HT1080 (cell line): ENCODE measurements at places on chromosomes 2 and 18. TPM values are rescaled to one million over a fixed set of nuclear protein-coding genes. Genes with fewer than 3 reads are reported as not detected.

SIX2 gene
- total RNA-seq: 11.5 and 15.6 TPM in 2 replicates

GAREM1 gene
- 1.0 and 2.8 TPM in 2 replicates for total RNA-seq

ACSL3 gene
- total RNA-seq: 119 and 138 TPM in 2 replicates

SCYGR4 gene
- total RNA-seq: not detected in 2 replicates

IL1RN gene
- total RNA-seq: 0.10 TPM in 1 of 2 replicates, not detected in the other

TACR1 gene
- total RNA-seq: not detected in 2 replicates

GRCh38 chr18:46627136-46627535, 29.9 kb downstream of the LOXHD1 start:
- no peak for DNase-seq

GRCh38 chr2:119684518-119684917, 5.5 kb downstream of the TMEM177 start:
- no peak for DNase-seq

GRCh38 chr18:21298351-21298750, 56.3 kb downstream of the GREB1L start:
- no peak for DNase-seq

GRCh38 chr18:77130229-77131099, 2.1 kb downstream of the MBP start:
- no peak for DNase-seq

GRCh38 chr2:235677937-235678336, 184.1 kb downstream of the AGAP1 start:
- DNase-seq: no peak

- peak; percentile 23 for DNase-seq
Observed at GRCh38 chr2:109447251-109447661, 166.5 kb downstream of the SEPTIN10 start.

DNA sequence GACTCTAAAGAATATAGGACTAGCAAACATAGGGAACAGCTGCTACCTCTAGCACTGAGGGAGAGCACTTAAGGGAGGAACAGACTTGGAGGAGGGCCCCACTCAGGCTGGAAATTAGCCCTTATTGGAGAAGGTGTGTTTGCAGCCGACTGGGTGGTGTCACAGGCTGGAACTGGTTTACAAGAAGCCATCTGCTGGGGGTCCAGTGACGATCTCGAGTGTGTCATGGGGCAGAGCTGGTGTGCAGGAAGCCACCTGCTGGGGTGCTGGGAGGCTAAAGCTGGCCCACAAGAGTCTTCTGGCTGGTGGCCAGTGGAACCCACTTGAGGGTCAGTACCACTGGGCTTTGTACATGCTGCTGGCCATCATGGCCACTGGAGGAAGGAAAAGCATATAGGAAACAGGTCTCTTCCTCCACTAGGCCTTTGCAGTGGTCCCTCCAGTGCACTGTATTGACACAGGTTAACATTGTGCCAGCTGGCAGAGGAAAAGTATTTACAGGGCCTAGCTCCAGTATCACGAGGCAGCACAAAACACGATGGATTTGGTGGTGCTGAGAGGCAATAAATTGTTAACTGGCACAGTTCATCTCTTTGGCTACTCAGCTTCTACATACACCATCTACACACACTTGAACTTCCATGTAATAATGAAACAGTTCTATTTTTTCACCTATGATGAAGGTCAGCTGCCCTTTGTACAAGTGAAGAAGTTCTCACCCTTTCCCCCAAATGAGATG, 43.6 kb downstream of the MAP3K20 start:
- no peak for DNase-seq

DNA sequence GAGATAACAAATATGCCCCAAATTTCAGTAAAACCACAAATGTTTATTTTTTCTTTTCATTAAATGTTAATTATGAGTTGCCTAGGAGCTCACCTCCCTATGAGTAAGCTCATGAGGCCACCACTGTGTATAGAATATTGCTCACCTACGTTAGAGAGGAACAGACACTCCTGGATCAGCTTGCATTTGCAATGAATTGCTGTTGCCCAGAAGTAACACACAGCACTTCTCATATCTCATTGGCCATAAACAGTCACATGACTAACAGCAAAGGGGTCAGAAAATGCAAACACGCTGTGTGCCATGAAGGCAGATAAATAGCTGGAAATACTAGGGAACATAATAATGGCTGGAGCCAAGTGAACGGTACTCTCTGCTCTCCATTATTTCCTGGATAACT, 89.0 kb upstream of the GALNT5 start:
- no peak for DNase-seq

DNA sequence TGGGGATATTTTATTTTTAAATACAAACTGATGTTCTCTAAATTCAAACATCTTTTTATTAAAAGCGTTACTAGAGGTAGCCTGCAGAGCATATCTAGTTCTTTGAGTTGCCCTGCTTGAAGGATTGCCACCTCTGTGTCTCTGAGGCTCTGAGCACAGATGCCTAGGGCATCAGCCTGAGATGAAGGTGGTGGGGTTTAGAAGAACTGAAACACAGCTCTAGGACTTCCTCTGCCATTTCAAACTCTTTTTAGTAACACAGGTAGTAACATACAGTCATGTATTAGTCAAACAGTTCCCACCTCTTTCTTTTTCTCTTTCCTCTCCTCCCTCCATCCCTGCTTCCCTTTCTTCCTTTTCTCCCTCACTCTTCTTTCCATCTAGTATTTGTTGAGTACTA, 57.6 kb downstream of the TTC21B start:
- no peak for DNase-seq

DNA sequence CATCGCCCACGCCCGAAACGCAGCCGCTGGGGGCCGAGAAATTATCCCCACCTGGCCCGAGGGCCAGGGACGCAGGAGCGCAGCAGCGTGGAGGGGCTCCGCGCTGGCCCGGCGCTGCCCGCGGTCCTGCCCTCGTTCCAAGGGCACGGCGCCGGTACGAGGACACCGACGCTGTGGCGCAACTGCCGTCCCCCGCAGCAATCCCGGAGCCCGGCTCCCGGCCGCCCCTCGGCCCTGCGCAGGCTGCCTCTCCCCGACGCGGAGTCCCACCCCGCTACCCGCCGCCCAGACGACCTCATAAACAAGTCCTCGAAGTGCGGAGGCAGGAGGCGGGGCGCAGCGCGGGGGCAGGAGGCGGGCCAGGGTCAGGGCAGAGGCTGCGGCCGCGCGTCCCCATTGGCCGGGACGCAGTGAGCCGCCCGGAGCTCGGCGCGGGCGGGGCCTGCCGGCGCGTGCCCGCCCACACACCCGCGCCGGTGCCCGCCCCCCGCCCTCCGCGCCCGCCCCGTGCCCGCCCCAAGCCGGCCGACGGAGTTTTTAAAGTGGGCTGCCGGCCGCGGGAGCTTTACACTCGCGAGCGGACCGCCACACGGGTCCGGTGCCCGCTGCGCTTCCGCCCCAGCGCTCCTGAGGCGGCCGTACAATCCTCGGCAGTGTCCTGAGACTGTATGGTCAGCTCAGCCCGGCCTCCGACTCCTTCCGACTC, at the start of gene EPAS1:
Gene EPAS1, plus strand, starts transcription at position 568 of the 706 bp plus-strand sequence. CDS start 505 bp downstream, outside the sequence.
- DNase-seq: peak; percentile 77

DNA sequence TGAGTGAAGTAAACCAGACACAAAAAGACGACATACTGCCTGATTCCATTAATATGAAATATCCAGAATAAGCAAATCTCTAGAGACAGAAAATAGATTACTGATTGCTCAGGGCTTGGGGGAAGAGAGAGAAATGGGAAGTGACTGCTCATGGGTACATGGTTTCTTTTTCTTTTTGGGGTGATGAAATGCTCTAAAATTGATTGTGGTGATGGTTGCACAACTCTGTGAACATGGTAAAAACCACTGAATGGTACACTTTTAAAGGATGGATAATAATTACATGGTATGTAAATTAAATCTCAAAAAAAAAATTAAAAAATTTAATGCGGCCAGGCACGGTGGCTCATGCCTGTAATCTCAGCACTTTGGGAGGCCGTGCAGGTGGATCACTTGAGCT, 39.3 kb downstream of the RPL31 start:
- no peak for DNase-seq

DNA sequence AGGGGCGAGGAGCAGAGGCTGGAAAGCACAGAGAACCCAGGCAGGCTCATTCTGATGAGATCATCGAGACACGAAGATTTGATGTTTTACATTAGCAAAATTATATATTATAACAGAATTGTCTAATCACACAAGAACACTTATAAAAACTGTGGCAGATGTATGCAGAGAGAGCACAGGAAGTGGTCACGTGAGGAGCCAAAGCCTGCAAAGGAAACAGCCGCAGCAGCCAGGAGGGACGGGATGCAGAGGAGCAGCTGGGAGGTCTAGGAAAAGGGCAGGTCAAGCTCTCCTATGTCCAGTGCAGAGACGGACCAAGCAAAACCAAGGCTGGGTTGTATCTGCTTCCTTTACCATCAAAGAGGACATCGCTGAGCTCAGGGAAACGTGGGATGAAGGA, 355.1 kb upstream of the MYT1L start:
- DNase-seq: no peak

- no peak for DNase-seq
Observed at GRCh38 chr2:229446350-229446749, 175.3 kb upstream of the PID1 start.

DNA sequence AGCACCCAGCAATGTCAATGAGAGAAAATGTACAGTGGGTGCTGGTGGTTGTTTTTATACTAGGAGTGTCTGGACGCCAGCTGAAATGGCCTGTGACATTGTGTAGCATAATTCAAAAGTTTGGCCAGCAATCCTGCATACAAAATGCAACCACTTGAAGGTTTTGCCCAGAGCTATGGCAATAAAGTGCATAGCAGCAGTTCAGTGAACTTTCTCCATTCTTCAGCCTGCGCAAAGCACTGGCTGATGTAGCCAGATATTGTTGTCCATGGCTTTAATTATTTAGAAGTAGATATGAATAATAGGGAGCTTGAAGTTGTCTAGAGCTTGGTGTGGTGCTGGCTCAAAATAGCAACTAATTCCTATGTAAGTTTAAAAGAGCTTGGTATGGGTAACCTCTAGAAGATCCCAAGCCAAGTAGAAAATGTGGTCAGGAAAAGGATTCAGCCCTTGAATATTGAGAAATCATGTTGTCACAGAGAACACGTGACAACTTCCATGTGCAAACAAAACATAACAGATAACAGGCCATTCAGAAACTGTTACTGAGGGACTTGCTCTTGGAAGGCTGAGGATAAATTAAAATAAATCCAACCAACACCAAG, 33.3 kb upstream of the PGAP1 start:
- DNase-seq: no peak

DNA sequence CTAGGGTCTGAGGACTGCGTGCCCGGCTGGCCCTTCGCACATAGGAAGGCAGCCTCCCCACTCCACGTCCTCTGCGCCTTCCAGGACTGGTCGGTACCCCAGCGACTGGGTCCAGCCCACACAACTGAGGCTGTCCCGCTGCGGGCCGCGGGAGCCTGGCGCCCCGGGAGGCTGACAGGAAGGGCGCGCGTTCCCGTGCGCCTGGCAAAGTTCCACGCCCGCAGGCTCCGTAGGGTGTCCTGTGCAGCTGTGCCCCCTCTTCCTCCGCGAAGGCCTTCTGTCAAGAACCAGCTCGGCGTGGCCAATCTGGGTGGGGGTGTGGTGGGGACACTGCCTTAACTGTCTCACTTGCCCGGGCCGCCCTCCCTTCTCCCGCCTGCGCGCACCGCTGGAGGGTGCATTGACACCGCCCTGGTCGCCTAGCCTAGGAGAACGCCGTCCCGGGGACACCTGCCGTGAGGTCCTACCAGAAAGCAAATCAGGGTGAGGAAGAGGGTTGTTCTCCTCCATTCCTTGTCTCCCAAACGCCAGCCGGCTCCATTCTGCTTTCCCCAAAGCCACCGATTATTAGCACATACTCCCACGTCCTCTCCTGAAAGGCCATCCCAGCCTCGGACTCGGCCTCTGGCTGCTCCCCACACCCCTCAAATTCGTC, 618 bp upstream of the LYPD1 start:
- DNase-seq: peak; percentile 60
